Activated T-cell treated with anti-CD3 and anti-CD28 coated beads, Interleukin-2, amount 50 U/mL, for 72 hours (primary cell): ENCODE measurements at places on chromosomes 5 and 9.

GRCh38 chr9:108709126-108709525, 146.7 kb downstream of the ACTL7B start:
- DNase-seq = no peak

- DNase-seq = no peak
Measured at GRCh38 chr5:37247036-37247435, 2.1 kb downstream of the CPLANE1 start.

- DNase-seq = no peak
Measured at GRCh38 chr9:95157481-95158151, 159.9 kb downstream of the FANCC start.

DNA sequence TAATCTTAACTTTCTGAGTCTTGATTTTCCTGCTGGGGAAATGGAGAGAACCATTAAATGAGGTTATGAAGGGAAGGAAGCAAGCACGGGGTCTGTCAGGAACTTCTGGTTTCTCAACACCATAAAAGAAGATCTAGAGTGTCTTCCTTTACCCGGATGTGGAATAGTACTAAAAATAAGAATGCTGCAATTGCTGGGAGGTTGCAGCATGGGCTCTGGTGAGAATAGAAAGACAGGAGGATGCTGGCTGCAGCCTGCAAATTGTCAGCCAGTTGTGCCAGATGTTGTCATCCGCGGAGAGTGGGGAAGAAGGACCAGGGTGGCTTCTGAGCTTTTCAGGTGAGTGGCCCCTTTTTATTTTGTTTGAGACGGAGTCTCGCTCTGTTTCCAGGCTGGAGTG, 69.3 kb upstream of the STC2 start:
- DNase-seq = no peak

DNA sequence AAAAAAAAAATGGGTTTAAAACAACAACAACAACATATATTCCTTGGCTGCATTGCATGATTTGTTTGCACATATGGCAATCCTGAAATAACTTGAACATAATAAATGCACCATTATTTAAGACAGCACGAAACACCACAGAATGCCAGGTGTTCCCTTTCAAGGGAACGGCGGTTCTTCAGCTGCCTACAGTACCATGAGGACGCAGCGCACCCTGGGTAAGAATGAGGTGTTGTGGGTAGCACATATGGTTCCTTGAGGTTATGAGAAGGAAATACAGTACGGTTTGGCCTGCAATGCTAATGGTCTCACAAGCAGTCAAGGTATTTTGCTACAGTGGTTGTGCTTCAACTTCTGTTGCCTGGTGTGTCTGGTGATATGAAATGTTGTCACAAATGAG, 174.8 kb downstream of the SLC12A2 start:
- no peak for DNase-seq

- DNase-seq = no peak
Measured at GRCh38 chr5:100771181-100771580, 131.9 kb downstream of the ST8SIA4 start.

DNA sequence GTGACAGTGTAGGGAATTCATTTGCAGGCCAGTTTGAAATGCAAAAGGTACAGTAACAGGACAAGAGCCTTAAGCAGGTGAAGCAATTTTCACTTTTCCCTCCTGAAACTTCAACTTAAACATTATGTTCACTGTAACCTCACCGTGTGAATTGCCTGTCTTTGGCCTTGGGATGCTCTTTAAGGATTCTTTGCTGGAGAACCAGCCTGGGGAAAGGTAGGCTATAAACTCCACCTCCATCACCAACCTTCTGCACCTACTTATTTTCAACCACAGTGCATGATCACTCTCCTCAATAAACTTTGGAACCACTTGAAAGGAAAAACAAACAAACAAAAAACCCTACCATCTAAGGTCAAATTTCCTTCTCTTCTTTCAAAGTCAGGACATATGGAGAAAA, 300.5 kb downstream of the TLE1 start:
- DNase-seq = no peak

DNA sequence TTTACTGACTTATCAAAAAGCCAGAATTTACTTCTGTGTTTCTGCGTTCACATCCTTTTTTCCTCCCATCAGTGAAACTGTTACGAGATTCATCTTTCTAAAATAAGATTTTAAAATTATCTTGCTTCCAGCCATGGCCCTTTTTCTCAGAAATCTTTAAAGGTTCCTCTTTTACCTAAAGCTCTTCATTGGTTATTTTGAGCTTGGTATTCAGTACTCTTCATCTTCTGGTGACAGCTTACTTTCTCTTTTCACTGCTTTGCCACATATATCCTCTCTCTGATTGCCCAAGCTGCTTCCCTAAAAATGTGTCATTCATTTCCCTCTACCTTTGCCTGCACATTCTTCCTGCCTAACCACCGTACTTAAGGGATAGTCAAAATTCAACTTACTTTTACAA, 32.3 kb downstream of the TGFBR1 start:
- DNase-seq = no peak

DNA sequence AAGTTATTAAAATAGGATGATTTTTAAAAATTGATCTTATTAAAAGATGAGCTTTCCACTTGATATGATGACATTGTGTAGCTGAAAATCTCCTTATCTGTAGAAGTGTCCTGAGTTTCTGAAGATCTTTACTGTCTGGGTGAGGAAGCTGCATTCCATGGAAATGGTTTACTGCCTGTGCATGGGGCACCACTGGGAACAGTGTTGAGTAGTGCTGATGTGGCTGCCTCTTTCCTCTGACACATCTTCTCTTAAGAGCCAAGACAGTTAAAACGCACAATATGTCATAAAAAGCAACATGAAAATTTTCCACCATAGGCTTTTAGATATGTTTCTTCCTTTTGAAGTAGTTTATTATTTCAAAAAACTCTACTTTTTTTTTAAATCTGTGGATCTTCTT, 24.6 kb downstream of the SECISBP2 start:
- no peak for DNase-seq

DNA sequence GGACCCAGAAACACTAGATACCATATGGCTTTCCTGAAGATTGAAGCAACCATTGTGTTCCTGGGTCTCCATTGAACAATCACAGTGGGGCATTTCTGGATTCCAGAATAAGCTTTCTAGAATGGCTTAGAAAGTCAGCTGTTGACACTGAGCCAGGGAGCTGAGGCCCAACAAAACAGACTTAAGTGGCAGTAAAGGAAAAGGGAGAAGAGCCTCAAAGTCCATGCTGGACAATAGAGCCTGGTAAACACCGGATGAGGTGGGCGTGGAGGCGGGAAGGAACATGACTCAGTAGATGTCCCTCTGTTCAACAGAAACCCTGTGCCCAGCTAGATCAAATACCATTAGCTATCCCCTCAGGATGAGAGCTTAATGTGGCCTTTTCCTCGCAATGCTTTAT, 14.8 kb downstream of the SPARC start:
- no peak for DNase-seq
